Breast epithelium (tissue), 4 donors: ENCODE measurements at places on chromosomes 5 and 9. TPM values are rescaled to one million over a fixed set of nuclear protein-coding genes. Genes with fewer than 3 reads are reported as not detected.

SLC45A2 gene
- not detected for total RNA-seq

MLANA gene
- not detected for total RNA-seq

GRCh38 chr5:157816682-157817386, 42.1 kb downstream of the CLINT1 start:
- H3K36me3 ChIP-seq = peaks cover 9% of the 10 kb centered on the region
- no peak for DNase-seq
- H3K27me3 ChIP-seq = no peaks in the 10 kb centered on the region
- peaks cover 16% of the 10 kb centered on the region for H3K4me1 ChIP-seq

- no peaks in the 10 kb centered on the region for H3K4me1 ChIP-seq
- no peaks in the 10 kb centered on the region for H3K27me3 ChIP-seq
- no peak for DNase-seq
- no peak overlapping the region for H3K27ac ChIP-seq
- H3K4me3 ChIP-seq = no peak overlapping the region
- H3K36me3 ChIP-seq = no peaks in the 10 kb centered on the region
Measured at GRCh38 chr5:7066471-7067235, 329.3 kb upstream of the ADCY2 start.

DNA sequence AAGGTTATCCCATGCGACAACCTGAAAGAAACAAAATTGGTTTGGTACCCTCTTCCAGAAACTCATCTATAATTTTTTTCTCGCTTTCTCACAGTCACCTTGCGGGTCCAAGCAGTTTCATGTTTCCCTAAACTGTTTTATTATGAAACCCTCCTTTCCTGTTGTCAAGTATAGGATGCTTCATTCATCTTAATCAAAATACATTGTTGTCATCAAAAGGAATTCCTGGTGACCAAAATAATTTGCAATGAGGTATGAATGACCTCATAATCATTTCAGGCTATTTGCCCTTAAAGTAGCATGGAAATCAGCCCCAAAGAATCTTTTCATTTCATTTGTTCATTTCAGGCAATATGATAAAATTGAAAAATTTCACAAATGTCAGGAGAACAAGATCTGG, 503.0 kb downstream of the SPATA31D1 start:
- DNase-seq = no peak
- no peaks in the 10 kb centered on the region for H3K36me3 ChIP-seq
- no peaks in the 10 kb centered on the region for H3K27me3 ChIP-seq
- no peak overlapping the region for H3K27ac ChIP-seq

- H3K4me1 ChIP-seq = no peaks in the 10 kb centered on the region
- H3K4me3 ChIP-seq = no peak overlapping the region
- no peaks in the 10 kb centered on the region for H3K27me3 ChIP-seq
- no peak for DNase-seq
Measured at GRCh38 chr5:149333711-149334443, 11.4 kb upstream of the GRPEL2 start.
